ENCODE measurements at places on chromosomes 12 and 14. TPM values are rescaled to one million over a fixed set of nuclear protein-coding genes. Genes with fewer than 3 reads are reported as not detected.

TMEM119 gene
- not detected for total RNA-seq

AQP2 gene
- not detected for total RNA-seq

B3GNT4 gene
- total RNA-seq = 0.31 TPM

GRCh38 chr14:98707522-98707921, 564.5 kb downstream of the BCL11B start:
- DNase-seq = no peak
- no peak overlapping the region for H3K27ac ChIP-seq
- H3K4me3 ChIP-seq = no peak overlapping the region
- H3K27me3 ChIP-seq = no peaks in the 10 kb centered on the region

GRCh38 chr14:63361790-63362189, 43.1 kb upstream of the GPHB5 start:
- no peak overlapping the region for H3K4me3 ChIP-seq
- no peaks in the 10 kb centered on the region for H3K36me3 ChIP-seq

DNA sequence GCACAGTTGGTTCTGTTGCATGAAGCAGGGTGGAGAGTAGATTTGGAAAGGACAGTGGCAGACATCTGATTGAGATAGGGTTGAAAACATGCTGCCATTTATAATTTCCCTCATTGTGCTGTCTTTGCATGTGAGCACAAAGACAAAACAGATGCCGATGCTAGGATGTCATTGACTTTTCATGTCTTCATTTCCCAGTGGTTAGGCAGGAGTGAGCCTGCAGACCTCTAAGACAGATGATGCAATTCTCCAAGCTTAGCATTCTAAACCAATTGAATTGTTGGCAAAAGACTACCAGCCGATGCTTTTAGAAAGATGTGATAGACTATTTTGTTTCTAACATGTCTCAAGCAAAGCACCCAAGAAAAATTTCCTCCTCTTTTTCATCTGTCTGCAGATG, 37.1 kb upstream of the PELI2 start:
- no peaks in the 10 kb centered on the region for H3K4me1 ChIP-seq
- H3K27me3 ChIP-seq = peaks cover 12% of the 10 kb centered on the region
- DNase-seq = no peak
- H3K36me3 ChIP-seq = no peaks in the 10 kb centered on the region

- peaks cover 8% of the 10 kb centered on the region for H3K27me3 ChIP-seq
- H3K4me3 ChIP-seq = no peak overlapping the region
- no peaks in the 10 kb centered on the region for H3K4me1 ChIP-seq
- H3K36me3 ChIP-seq = no peaks in the 10 kb centered on the region
- no peak overlapping the region for H3K27ac ChIP-seq
These were observed 82.4 kb downstream of the ZFC3H1 start for GRCh38 chr12:71581206-71581605.

GRCh38 chr12:107549651-107550480, 135.7 kb upstream of the PWP1 start:
- H3K27ac ChIP-seq = no peak overlapping the region
- no peaks in the 10 kb centered on the region for H3K27me3 ChIP-seq
- H3K4me3 ChIP-seq = no peak overlapping the region
- no peaks in the 10 kb centered on the region for H3K36me3 ChIP-seq

GRCh38 chr14:89435492-89435891, 18.5 kb upstream of the FOXN3 start:
- H3K36me3 ChIP-seq = no peaks in the 10 kb centered on the region
- H3K27ac ChIP-seq = no peak overlapping the region

DNA sequence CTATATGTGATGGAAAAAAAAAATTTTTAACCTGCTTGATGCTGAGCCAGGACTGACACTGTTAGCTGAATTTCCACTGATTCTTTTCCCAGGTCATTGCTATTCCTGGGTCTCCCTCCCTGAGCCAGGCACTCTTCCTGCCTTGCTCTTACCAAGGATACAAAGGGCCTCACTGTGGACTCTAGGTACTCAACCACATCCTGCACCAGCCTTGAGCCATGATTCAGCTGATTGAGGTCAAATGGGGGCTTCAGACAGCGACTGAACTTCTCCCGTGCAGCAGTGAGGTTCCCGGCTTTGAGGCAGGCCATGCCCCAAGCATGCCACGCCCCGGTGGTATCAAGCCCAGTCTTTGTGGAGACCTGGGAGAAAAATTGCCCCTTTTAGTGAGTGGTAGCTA, 54.3 kb downstream of the ZFYVE26 start:
- H3K4me1 ChIP-seq = no peaks in the 10 kb centered on the region
- H3K27me3 ChIP-seq = no peaks in the 10 kb centered on the region
- no peak overlapping the region for H3K27ac ChIP-seq
- no peak for DNase-seq

DNA sequence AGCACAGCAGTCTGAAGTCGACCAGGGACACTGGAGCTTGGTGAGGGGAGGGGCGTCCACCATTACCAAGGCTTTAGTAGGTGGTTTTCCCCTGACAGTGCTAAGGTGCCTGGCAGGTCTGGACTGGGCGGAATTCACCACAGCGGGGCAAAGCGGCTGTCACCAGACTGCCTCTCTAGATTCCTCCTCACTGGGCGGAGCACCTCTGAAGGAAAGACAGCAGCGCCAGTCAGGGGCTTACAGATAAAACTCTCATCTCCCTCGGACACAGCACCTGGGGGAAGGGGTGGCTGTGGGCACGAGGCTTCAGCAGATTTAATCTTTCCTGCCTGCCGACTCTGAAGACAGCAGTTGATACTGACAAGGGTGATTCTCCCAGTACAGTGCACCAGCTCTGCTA, 39.1 kb downstream of the DDHD1 start:
- no peaks in the 10 kb centered on the region for H3K36me3 ChIP-seq
- H3K27me3 ChIP-seq = no peaks in the 10 kb centered on the region
- H3K27ac ChIP-seq = no peak overlapping the region

DNA sequence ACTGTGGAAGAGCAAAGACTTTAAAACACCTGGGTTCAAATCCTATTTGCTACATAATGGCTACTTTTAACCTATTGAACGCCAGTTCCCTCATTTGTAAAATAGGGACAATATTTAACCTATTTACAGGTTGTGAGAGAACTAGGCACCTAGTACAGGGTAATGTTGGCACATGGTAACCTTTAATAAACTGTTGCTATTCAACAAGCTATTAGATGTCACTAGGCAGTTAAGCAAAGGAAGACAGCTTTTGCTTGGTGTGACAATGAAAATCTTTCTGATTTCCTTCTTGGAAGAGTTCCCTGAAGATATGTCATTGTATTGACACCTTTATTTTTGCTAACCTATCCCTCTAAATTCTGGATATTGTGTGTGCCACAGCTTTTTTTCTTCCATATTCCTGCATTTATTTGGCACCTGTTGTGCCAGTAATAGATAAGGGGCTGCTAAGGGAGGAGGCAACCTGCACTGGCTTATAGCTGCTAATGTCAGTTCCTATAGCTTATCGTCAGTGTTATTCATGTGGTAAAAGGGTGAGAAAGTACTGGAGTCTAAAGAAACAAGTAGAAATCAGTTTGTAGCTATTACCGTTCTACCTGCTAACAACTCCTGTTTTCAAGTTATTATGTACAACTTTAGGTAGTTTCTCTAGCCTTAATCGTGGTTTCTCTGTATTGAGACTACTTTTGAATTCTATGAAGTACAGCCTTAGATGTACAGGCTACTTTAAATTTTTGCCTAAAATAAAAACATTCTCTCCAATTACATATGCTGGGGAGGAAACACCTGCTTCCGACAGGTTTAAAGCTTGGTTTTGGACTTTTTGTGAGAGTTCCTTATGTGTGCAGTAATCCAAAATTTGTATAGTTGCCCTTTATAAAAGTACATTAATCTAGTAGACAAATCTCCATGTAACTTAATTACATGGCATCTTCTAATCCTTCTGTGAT, 24.3 kb downstream of the HIF1A start:
- peaks cover 17% of the 10 kb centered on the region for H3K4me1 ChIP-seq
- H3K36me3 ChIP-seq = peaks cover 30% of the 10 kb centered on the region
- H3K27ac ChIP-seq = peak overlapping the region; percentile 14
- peak; percentile 55 for DNase-seq
- no peak overlapping the region for H3K4me3 ChIP-seq

Data from endothelial cell of umbilical vein (primary cell).